ENCODE measurements at places on chromosomes 5 and 9.

- DNase-seq = no peak
These were observed 1.1 kb downstream of the SOX30 start for GRCh38 chr5:157650991-157651611.

GRCh38 chr9:1098551-1098950 lies 48.4 kb downstream of the DMRT2 start:
- DNase-seq = no peak

DNA sequence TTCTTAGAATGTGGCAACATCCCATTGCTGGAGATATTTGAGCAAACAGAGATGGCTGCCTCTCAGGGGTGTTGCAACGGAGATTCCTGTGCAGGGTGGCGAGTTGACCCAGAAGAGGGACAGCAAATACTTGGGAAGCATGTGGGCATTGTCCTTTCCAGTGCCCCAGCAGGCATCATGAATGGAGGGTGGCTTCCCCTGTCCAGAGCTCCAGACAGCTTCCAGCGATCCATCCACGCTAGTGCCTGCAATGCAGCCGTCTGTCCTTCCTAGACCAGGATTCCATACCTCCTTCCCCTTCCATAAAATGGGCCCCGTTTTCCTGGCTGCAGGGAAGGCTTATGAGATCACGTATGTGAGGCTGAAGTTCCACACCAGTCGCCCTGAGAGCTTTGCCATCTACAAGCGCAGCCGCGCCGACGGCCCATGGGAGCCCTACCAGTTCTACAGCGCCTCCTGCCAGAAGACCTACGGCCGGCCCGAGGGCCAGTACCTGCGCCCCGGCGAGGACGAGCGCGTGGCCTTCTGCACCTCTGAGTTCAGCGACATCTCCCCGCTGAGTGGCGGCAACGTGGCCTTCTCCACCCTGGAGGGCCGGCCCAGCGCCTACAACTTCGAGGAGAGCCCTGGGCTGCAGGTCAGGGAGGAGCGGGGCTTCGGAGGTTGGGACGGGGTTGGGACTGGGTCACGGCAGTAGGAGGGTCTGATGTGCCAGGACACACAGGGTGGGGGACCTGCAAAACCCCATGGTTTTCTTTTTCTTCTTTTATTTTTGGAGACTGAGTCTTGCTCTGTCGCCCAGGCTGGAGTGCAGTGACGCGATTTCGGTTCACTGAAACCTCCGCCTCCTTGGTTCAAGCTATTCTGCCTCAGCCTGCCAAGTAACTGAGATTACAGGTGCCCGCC lies 17.2 kb downstream of the LAMC3 start:
- no peak for DNase-seq

- peak; percentile 35 for DNase-seq
These were observed 41.9 kb upstream of the CFAP157 start for GRCh38 chr9:127664678-127665507.

DNA sequence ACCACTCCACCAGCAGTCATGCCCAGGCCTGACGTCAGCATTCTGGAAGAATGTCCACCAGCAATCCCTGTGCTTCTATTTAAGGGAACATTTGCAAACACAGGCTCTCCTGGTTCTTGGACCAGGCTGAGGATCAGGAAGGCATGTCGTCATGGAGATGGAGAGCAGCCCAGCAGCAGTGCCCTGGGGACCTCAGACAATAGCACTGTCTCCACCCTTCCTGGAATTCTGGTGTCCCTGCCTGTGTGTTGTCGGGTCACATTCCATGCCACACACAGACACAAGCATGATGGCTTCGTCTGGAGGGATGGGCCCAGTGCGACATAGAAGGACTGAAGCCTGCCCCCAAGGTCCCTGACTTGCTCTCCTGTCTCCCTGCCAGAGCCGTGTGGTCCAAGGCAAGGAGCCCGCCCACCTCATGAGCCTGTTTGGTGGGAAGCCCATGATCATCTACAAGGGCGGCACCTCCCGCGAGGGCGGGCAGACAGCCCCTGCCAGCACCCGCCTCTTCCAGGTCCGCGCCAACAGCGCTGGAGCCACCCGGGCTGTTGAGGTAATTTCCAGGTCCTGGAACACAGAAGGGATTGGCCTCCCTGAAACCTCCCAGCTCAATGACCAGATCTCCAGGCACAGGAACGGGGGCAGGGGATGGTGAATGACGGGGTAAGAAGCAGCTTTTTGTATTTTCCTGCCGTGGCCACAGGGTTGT lies 43.8 kb downstream of the STOM start:
- DNase-seq = no peak

DNA sequence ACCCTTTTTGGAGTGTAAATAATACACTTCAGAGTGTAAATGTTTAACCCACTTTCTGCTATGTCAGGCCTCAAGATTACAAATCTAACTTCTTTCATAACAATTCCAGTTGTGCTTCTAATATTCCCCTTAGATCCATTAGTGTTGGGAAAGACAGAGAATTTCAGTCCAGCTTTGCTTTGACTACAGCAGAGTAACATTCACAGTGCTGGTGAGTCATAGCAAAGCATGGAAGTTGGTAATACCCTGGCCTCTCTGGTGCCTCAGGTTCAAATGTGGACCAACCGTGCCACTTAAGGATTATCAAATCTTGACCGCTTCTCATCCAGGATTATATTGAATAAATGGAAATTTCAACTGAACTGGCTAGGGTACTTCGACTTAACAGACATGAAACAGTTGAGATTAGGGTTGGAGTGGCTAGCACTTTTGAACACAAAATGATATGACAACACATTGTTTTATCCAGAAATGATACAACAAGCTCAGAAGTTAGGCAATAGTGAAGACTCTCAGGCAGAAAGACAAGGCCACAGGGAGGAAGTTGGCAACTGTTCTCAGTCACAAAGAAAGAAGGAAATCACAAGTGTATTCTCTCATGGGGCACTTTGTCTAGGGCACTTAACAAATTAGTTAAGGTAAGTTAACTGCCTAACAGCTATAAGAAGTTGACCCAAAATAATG lies 24.4 kb upstream of the RASA1 start:
- no peak for DNase-seq

All from NCI-H1694 (cell line).